ENCODE measurements at places on chromosomes 12 and 14. TPM values are rescaled to one million over a fixed set of nuclear protein-coding genes. Genes with fewer than 3 reads are reported as not detected.

Gene NANOG
- not detected for polyA plus RNA-seq

Gene TMEM121
- polyA plus RNA-seq, result 2.3 TPM

Gene PPP1R1A
- polyA plus RNA-seq, result 1.2 TPM

Gene PPP4R4
- 0.07 TPM for polyA plus RNA-seq

Gene GXYLT1
- polyA plus RNA-seq, result 2.8 TPM

Gene XRCC3
- 3.6 TPM for polyA plus RNA-seq

Gene AMN
- 78.1 TPM for polyA plus RNA-seq

Gene CPNE6
- 0.42 TPM for polyA plus RNA-seq

Gene FGF6
- not detected for polyA plus RNA-seq

Gene TAS2R19
- not detected for polyA plus RNA-seq

Gene IKZF4
- polyA plus RNA-seq, result 2.4 TPM

Gene LTB4R2
- polyA plus RNA-seq, result 3.9 TPM

Gene AGAP2
- 0.46 TPM for polyA plus RNA-seq

Gene PPP2R5E
- 13.2 TPM for polyA plus RNA-seq

Gene C12orf54
- polyA plus RNA-seq, result 0.28 TPM

Gene ALKBH2
- 17.9 TPM for polyA plus RNA-seq

Gene VPS33A
- 10.6 TPM for polyA plus RNA-seq

Gene GPR65
- 1.2 TPM for polyA plus RNA-seq

Gene MED6
- 26.1 TPM for polyA plus RNA-seq

Gene RTL1
- not detected for polyA plus RNA-seq

Gene KITLG
- polyA plus RNA-seq, result 15.0 TPM

Gene RAPGEF3
- 4.2 TPM for polyA plus RNA-seq

Gene FGF23
- polyA plus RNA-seq, result not detected

Gene GLIPR1L2
- polyA plus RNA-seq, result 0.47 TPM

Gene POMT2
- polyA plus RNA-seq, result 3.6 TPM

Gene GDF11
- polyA plus RNA-seq, result 1.2 TPM

Gene HOXC4
- 0.38 TPM for polyA plus RNA-seq

Gene VCPKMT
- 4.2 TPM for polyA plus RNA-seq

Gene GPR68
- 1.4 TPM for polyA plus RNA-seq

Gene LRRIQ1
- not detected for polyA plus RNA-seq

Gene BDKRB1
- 4.9 TPM for polyA plus RNA-seq

Gene ANKLE2
- 35.9 TPM for polyA plus RNA-seq

Gene KRR1
- polyA plus RNA-seq, result 10.8 TPM

Gene TRIM9
- polyA plus RNA-seq, result 2.4 TPM

Gene FSCB
- polyA plus RNA-seq, result not detected

Gene ATL1
- polyA plus RNA-seq, result 6.5 TPM

Gene E2F7
- not detected for polyA plus RNA-seq

Gene PTPRQ
- not detected for polyA plus RNA-seq

Gene NTS
- polyA plus RNA-seq, result not detected

Gene CLEC4D
- not detected for polyA plus RNA-seq

Gene LRIG3
- 2.8 TPM for polyA plus RNA-seq

Gene SYCP3
- polyA plus RNA-seq, result 0.19 TPM

Gene TOMM20L
- polyA plus RNA-seq, result 0.25 TPM

Gene SLC17A8
- polyA plus RNA-seq, result 2.3 TPM

Gene GALNT9
- not detected for polyA plus RNA-seq
